ENCODE measurements at places on chromosomes 16 and 17. TPM values are rescaled to one million over a fixed set of nuclear protein-coding genes. Genes with fewer than 3 reads are reported as not detected.

Gene TMEM235
- not detected for total RNA-seq

Gene NOXO1
- 0.30 TPM for total RNA-seq

Gene RETREG3
- total RNA-seq = 54.5 TPM

Gene CIAO2B
- total RNA-seq = 78.3 TPM

Gene ZNF23
- 11.3 TPM for total RNA-seq

Gene SEPTIN1
- total RNA-seq = 171 TPM

Gene DHRS11
- total RNA-seq = 7.2 TPM

GRCh38 chr17:34981538-34982241 is 1.4 kb downstream of the LIG3 start:
- DNase-seq = no peak

- no peak for DNase-seq
Measured at GRCh38 chr17:44115585-44116415, 7.6 kb downstream of the HDAC5 start.

DNA sequence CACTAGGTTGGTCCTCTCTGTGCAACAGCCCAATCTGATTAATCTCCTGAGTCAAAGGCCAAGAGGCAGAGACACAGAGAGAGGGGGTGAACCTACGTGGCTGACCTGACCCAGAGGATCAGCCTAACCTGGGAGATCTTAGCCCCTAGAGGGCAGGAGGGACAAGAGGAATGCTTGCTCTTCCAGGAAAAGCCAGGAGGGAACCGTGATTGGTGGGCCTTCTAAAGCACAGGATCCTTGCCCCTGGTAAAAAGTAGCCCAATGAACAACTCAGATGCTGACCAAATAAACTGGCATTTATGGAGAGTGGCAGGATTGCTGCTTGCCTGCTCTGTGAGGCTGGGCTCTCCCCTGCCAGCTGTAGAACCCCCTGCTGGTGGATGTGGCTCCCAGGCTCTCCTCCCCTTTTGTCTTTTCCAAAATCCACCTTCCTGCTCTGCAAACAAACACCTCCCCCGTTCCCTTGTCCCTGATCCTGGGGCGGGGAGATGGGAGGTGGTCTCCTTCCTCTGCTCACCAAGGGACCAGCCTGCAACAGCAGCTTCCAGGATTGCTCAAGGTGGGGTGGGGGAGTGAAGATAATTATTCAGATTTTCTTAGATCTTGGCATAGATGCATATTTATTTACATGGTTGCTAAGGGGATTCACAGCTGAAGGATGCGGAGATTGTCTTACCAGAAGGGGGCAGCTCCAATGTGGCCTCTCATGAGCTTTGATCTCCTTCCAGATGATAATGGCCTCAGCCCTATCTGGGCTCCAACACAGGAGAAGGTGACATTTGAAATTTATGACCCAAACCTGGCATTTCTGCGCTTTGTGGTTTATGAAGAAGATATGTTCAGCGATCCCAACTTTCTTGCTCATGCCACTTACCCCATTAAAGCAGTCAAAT is 71.9 kb downstream of the SDR42E1 start:
- no peak for DNase-seq

DNA sequence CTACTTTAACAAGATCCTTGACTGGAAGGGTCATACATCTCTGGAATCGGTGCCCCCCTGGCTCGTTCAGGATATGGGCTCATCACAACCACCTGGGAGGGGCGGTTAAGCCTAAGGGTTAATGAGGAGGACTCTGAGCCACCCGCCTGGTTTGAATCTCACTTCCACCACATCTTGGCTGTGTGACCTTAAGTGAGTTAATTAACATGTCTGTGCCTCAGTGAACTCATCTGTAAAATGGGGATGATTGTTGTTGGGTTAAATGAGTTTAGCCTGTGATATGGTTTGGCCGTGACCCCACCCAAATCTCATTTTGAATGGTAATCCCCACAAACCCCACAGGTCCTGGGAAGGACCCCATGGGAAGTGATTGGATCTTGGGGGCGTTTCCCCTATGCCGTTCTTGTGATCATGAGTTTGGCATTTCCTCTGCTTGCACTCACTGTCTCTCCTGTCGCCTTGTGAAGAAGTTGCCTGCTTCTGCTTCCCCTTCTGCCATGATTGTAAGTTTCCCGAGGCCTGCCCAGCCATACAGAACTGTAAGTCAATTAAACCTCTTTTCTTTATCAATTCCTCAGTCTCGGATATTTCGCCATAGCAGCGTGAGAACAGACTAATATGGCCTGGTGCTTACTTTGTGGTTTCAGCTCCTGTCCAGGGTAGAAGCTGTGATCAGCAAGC is 214.0 kb upstream of the CIBAR2 start:
- no peak for DNase-seq

- DNase-seq = no peak
Measured at GRCh38 chr17:9985646-9986045, 80.6 kb upstream of the RCVRN start.

DNA sequence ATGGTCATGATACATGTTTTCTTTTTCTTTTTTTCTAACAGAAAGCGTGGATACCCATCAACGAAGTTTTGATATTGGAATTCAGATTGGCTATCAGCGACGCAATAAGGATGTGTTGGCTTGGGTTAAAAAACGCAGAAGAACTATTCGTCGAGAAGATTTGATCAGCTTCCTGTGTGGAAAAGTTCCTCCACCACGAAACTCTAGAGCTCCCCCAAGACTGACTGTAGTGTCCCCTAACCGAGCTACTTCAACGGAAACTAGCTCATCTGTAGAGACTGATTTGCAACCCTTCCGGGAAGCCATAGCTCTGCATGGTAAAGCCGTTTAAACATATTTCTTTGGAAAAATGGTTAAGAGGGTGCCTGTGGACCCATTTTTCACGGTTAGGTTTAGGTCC is 11.5 kb downstream of the HAPSTR1 start:
- no peak for DNase-seq

DNA sequence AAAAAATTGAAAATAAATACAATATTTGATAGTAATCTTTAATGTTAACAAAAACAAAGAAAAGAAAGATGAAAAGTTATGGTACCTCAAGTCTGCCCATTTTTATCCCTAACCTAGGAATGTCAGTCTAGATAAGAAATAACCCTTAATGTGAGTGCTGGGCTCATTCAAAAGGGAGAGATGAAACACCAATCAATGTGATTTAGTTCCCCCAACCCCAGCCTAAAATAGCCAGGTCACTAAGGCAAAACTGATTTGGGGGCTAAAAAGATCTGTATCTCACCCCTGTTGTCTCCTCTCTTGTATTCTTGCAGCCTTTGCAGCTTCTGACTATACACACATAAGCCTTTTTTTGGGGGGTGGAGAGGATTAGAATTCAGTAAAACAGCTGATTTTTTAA is 3.2 kb upstream of the IGF2BP1 start:
- DNase-seq = no peak

- no peak for DNase-seq
Measured at GRCh38 chr17:83191388-83192160, 112.2 kb downstream of the METRNL start.

DNA sequence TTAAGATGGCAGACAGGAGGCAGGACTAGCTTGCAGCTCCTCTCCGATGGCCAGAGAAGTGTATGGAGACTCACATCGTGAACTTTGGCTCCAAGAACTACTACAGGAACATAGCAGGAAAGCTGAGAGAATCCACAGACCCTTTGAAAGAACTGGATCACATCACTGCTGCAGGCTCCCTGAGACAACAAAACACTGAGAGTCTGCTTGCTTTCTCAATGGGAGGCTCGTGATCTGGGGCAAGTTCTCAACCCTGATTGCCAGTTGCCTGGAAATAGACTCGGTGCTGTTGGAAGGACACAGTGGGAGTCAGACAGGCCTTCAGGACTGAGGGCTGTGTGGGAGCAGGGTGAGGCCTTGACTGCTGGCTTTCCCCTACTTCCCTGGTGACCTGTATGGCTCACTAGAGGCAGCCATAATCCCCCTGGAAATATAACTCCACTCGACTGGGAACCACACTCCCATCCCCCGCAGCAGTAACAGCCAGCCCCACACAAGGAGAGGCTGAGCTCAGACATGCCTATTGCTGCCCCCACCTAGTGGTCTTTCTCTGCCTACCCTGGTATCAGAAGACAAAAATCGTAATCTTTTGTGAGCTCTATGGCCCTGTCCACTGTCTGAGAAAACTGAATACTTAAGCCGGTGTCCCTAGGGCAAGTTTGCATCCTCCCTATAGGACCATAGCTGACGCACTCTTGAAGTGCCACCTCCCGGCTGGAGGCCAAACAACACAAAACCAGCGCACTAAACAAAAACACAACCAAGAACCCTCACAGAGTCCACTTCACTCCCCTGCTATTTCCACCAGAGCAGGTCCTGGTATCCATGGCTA is 238.4 kb downstream of the CEP112 start:
- DNase-seq = no peak

GRCh38 chr17:65156185-65156834 is 19.1 kb downstream of the RGS9 start:
- no peak for DNase-seq

DNA sequence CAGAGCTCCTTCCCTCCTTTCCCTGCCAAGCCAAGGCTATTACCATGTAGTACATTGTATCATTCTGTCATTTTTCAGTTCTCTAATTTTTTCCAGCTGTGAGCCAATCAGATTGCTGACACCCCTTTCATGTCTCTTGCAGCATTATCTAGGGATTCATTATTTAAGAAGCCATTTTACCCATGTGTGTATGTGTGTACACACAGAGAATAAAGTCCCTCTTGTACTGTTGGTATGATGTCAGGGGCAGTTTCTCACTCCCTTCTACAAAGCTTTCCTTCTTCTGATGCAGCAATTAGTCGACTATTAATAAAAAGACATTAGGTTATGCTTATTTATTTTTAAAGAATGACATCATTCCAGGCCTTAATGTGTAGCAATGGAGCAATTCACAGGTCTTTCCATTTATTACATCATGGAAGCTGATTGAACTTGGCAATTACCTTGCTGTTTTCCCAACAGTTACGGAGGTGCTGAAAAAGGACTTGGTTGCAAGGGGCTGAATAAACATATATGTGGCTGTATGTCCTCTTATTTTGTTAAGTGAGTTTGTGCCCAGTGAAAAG is 159.4 kb upstream of the HS3ST3A1 start:
- no peak for DNase-seq

- peak; percentile 67 for DNase-seq
Measured at GRCh38 chr17:45228763-45229539, 7.3 kb downstream of the FMNL1 start.

- DNase-seq = no peak
Measured at GRCh38 chr16:54996186-54996585, 65.5 kb downstream of the IRX5 start.

GRCh38 chr17:77796176-77796860 is 162.2 kb upstream of the TNRC6C start:
- no peak for DNase-seq

GRCh38 chr17:58626905-58627304 is 64.9 kb downstream of the TEX14 start:
- DNase-seq = no peak

- DNase-seq = no peak
Measured at GRCh38 chr17:42574463-42574862, 3.1 kb downstream of the PSMC3IP start.

- DNase-seq = no peak
Measured at GRCh38 chr17:15397620-15398019, 56.2 kb upstream of the TEKT3 start.

GRCh38 chr17:5234645-5235576 is at the start of gene SCIMP:
SCIMP (minus strand) TSS chr17:5234860; CDS start chr17:5234755, 105 bp downstream.
- peak; percentile 71 for DNase-seq

DNA sequence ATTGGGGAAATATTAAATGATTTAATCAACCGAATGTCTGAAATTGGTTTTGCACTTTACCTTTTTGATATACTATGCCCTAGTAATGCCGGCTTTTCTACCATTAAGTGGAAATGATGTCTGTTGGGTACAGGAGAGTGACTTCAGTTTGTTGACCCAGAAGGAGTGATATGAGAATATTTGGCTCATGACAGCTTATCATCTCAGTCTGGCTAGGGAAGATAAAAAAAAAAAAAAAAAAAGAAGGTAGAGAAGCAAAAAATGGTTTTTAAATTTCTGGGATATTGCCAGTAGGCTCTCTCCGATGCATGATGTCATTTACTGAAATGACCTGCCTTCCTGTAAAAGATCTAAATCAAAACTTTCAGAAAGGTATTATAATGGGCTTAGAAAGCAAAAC is 69.0 kb downstream of the CNTNAP4 start:
- no peak for DNase-seq

DNA sequence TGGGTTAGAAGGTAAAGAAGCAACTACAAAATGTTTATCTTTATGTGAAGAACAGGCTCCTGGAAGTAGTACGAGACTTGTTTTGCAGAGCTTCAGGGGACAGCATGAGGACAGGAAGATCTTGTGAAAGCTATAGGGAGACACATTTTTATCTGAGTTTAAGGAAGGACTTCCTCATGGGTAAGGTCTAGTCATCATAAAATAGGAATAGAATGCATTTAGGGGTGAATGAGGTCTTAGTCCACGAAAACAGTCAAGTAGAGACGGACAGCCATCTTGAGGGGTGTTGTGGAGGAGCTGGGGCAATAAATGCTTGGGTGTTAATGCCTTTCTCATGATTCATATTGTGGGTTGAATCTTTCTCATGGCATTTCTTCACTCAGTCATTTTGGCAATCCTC is 24.3 kb downstream of the KCNJ16 start:
- peak; percentile 14 for DNase-seq

DNA sequence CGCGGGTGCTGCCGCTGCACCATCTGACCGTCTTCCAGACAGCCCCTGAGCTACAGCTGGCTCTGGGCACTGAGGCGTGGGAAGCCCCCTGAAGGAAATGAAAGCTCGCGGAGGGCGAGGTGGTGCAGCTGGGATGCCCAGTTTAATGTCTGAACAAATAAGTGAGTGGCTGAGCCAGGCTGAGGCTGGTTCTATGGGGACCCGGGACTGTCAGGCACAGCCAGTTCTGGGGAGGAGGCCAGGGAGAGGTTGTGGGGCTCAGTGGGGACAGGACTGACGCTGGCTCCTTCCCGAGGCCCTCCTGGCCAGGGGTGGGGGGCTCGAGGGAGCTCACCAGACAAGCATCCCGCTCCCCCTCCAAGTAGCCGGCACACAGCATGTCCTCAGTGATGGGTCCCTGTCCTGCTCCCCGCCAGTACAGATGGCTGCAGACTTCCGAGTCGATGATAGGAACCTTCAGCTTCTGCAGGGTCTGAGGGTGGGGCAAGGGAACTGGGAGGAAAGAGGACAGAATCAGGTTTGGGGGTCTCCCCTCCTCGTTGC is 4.4 kb downstream of the PRSS22 start:
- DNase-seq = no peak
